Dermis microvascular lymphatic vessel endothelial cell (primary cell): ENCODE measurements at places on chromosomes 5 and 9. TPM values are rescaled to one million over a fixed set of nuclear protein-coding genes. Genes with fewer than 3 reads are reported as not detected.

Gene ENC1
- total RNA-seq, result 38.4 and 44.5 TPM in 2 replicates

Gene C7
- under 0.01 and 0.51 TPM in 2 replicates for total RNA-seq

Gene HACD4
- 0.25 and 0.26 TPM in 2 replicates for total RNA-seq

Gene GGTA1
- total RNA-seq, result 4.9 and 13.4 TPM in 2 replicates

Gene MIER3
- total RNA-seq, result 10.8 and 13.7 TPM in 2 replicates

Gene PLK2
- total RNA-seq, result 428 and 578 TPM in 2 replicates

Gene PAX5
- total RNA-seq, result not detected in 2 replicates

Gene MOB3B
- total RNA-seq, result 1.4 and 1.9 TPM in 2 replicates

Gene PIP5KL1
- 0.39 and 1.0 TPM in 2 replicates for total RNA-seq

Gene GDF9
- under 0.01 TPM in 1 of 2 replicates, not detected in the other for total RNA-seq

Gene IL9
- not detected in 2 replicates for total RNA-seq

Gene LRRC14B
- total RNA-seq, result not detected in 2 replicates

Gene FOXE1
- not detected in 2 replicates for total RNA-seq

Gene NRARP
- total RNA-seq, result 36.6 and 52.0 TPM in 2 replicates

Gene PHAX
- total RNA-seq, result 21.6 and 26.6 TPM in 2 replicates

Gene FOCAD
- total RNA-seq, result 76.6 and 85.2 TPM in 2 replicates

Gene NTRK2
- total RNA-seq, result under 0.01 TPM in 1 of 2 replicates, not detected in the other

Gene PCDHB14
- total RNA-seq, result 0.51 and 1.3 TPM in 2 replicates

Gene PITX1
- total RNA-seq, result under 0.01 TPM in 1 of 2 replicates, not detected in the other

Gene PLAC8L1
- total RNA-seq, result not detected in 2 replicates

Gene PLEKHG4B
- 0.13 TPM in 1 of 2 replicates, not detected in the other for total RNA-seq

Gene SLU7
- 35.9 and 40.3 TPM in 2 replicates for total RNA-seq

Gene KIF4B
- total RNA-seq, result 0.26 and 0.63 TPM in 2 replicates

Gene GLRX
- total RNA-seq, result 28.8 and 34.5 TPM in 2 replicates

Gene TMEM174
- total RNA-seq, result not detected in 2 replicates

Gene GPX8
- total RNA-seq, result 6.7 and 12.6 TPM in 2 replicates

Gene DMAC1
- total RNA-seq, result 8.9 and 9.5 TPM in 2 replicates

Gene REEP2
- total RNA-seq, result 1.2 and 1.6 TPM in 2 replicates

Gene STARD4
- 41.7 and 52.4 TPM in 2 replicates for total RNA-seq

Gene HTR1A
- total RNA-seq, result not detected in 2 replicates
